ENCODE measurements at places on chromosomes 2 and 18.

GRCh38 chr2:100247256-100248043, 74.9 kb downstream of the LONRF2 start:
- no peak for DNase-seq

DNA sequence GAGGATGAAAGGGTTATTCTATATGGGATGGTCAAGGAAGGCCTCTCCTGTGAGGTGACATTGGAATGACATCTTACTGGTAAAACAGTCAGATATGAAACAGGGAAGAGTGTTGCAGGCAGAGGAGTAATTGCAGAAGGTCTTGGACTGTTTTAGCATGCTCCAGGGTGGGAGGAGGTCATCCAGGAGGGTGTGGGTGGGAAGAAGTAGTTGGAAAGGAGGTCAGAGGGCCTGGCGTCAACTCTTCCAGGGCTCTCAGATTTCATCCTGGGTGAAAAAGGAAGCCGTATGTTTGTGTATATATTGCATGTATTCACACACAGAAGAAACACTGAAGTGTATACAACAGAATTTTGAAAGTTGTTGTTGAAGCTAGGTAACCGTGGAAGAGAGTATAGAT, 48.2 kb downstream of the ATP9B start:
- no peak for DNase-seq

GRCh38 chr2:99634234-99634633, 144.4 kb upstream of the REV1 start:
- no peak for DNase-seq

GRCh38 chr2:37877457-37878315, 47.4 kb upstream of the RMDN2 start:
- DNase-seq, result no peak

GRCh38 chr2:38605298-38605830, 2.6 kb upstream of the HNRNPLL start:
- no peak for DNase-seq

- no peak for DNase-seq
These were observed 43.5 kb upstream of the CTLA4 start for GRCh38 chr2:203824057-203824456.

DNA sequence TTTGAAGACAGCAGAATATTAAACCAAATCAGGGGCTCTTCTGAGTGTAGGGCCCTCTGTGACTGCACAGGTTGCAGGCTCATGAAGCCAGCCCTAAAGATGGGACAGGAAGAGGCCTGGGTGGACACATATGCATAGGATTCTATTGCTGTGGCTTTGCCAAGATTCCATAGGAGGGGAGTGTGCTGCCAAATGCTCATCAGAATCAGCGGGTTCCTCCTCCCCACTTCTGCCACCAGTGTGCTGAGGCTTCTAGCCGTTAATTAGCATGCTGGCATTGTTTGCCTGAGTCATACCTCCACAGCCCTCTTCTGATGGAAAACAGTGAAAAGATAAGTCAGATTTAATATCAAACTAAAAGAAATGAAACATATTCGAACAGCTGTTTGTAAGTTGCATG, 103.9 kb upstream of the TMEFF2 start:
- no peak for DNase-seq

GRCh38 chr18:61738488-61738887, 154.3 kb downstream of the RNF152 start:
- no peak for DNase-seq

All from stimulated activated CD8-positive, alpha-beta memory T cell treated with anti-CD3 and anti-CD28 coated beads, Interleukin-15, amount 100 ng/mL, for 1 hour (primary cell).